NCI-H2171 (cell line): ENCODE measurements at places on chromosomes 2 and 18.

DNA sequence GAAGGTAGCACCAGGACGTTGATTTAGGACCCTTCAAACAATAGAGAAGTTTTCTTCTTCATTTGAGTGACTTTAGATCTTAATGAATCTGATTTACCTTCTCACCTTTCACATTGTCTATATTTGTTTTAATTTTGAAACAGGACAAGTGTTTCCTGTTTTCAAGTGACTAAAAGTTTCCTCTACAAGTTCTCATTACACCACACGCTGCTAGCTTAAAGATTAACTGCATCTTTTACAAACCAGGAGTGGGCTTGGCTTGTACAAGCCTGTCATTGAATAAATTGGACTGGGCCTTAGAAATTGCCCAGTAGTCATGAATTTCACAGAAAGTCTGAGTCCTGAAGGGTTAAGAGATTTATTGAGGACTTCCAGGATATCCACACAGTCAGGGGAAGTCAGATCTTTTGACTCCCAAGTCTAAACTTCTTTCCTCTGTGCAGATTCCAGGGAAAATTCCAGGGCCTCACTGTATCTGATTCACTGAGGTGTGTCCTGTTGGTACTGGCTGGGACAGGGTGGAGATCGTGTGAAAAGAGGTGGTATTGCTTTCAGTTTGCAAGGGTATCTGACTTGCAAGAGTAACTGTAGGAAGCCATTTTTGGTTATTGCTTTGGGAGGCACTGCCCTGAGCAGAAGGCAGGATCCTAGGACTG is 3.4 kb downstream of the SGPP2 start:
- DNase-seq, result no peak

DNA sequence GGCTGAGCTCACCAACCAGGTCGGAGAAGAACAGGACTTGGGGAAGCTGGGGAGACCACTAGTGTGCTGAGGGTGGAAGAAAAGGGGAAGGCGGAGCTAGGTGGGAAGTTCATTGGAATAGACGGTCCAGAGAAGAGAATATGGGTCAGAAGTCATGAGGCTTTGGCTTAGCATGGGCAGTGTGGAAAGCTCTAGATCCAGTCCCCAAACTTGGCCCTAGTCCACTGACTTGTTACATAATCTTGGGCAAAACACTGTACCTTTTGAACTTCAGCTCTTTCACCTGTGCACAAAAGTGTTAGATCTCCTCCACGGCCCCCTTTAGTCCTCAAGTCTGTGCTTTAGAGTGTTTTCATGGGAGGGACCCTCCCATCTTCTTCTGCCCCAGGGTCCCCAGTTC is 10.7 kb downstream of the GCKR start:
- DNase-seq, result no peak

GRCh38 chr18:48736321-48737260 is 197.8 kb downstream of the CTIF start:
- DNase-seq, result no peak

- DNase-seq, result no peak
Observed at GRCh38 chr2:50726186-50726585, 305.7 kb downstream of the NRXN1 start.

DNA sequence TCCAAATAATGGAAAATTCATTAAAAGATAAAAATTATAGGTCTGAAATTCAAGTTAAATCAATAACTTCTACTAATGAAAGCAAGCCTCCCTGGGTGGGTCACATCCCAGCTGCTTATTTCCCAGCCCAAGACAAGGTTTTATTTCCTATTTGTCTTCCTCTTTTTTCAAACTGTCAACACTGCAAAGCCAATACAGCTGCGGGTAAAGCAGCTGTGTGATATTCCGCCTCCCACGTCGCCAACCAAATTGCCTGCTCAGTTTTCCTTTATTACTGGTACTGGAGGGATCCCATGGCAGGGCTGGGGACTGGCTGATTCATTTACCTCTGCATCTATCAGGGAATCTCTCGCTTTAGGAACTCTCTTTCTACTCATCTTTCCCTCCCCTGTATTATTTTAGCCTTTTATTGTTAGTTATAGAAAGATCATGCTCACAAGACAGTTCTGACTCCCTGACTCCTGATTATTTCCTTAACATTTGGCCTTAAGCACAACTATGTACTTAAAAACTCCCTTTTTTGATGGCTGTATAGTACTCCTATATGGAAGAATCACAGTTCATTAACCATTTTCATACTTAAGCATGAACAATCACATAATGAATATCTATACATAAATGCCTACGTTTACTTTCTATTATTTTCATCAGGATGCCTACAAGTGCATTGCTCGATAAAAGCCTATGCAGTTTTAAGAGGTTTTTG is 253.1 kb downstream of the CDCA7 start:
- no peak for DNase-seq

- no peak for DNase-seq
Observed at GRCh38 chr2:19488009-19488691, 129.7 kb upstream of the OSR1 start.

DNA sequence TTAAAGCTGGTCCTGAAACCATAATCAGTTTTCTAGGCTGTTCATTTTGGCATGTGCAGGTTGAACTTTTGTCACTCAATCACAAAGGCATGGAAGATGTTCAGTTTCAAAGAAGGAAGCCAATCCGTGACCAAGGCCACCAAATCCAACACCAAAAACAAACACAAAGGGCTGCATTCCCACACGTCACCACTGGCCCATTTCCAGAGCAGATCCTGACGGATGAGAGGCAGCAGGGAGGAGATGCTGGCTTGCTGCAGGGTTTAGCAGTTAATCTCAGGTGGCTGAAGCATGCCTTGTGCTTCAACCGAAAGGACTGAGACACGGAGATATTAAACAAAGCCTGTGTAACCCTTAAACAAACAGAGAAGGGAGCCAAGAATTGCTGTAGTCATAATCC is 191.9 kb upstream of the CTAGE1 start:
- no peak for DNase-seq

GRCh38 chr2:191749181-191749540 is 71.2 kb downstream of the NABP1 start:
- no peak for DNase-seq

GRCh38 chr2:1422131-1422530 is 8.9 kb downstream of the TPO start:
- DNase-seq, result no peak
